Right lobe of liver (tissue), 6 donors: ENCODE measurements at places on chromosomes 11 and 22. TPM values are rescaled to one million over a fixed set of nuclear protein-coding genes. Genes with fewer than 3 reads are reported as not detected.

SLC22A8 gene
- total RNA-seq = not detected

CLMP gene
- 1.2 TPM for total RNA-seq

TUBA8 gene
- total RNA-seq = 4.8 TPM

SEC14L6 gene
- total RNA-seq = 0.39 TPM

SCN4B gene
- total RNA-seq = 0.17 TPM

GPHA2 gene
- total RNA-seq = not detected

OR10D3 gene
- not detected for total RNA-seq

HTR3A gene
- total RNA-seq = not detected

RTN4RL2 gene
- 16.9 TPM for total RNA-seq

EML3 gene
- 31.4 TPM for total RNA-seq

GSTP1 gene
- total RNA-seq = 25.7 TPM

IL17REL gene
- total RNA-seq = not detected

OR51A4 gene
- total RNA-seq = not detected

CHRM4 gene
- total RNA-seq = not detected

LRRC75B gene
- 11.8 TPM for total RNA-seq

TNNT3 gene
- not detected for total RNA-seq

SMTNL1 gene
- total RNA-seq = not detected

GAS2 gene
- 29.5 TPM for total RNA-seq

ARL2 gene
- total RNA-seq = 8.8 TPM

RBMXL2 gene
- not detected for total RNA-seq

TEX54 gene
- total RNA-seq = not detected

USP2 gene
- total RNA-seq = 4.3 TPM

PARVB gene
- 17.3 TPM for total RNA-seq

GAB4 gene
- not detected for total RNA-seq

AP5B1 gene
- total RNA-seq = 13.5 TPM

CRYBB3 gene
- not detected for total RNA-seq

SYCE3 gene
- total RNA-seq = not detected

CHRDL2 gene
- total RNA-seq = 28.1 TPM

APOBEC3G gene
- total RNA-seq = 3.0 TPM
